Fibroblast of skin of left biceps (primary cell): ENCODE measurements at places on chromosomes 5 and 9.

- DNase-seq: no peak
These were observed 406.0 kb upstream of the PIK3R1 start for GRCh38 chr5:67809589-67809988.

DNA sequence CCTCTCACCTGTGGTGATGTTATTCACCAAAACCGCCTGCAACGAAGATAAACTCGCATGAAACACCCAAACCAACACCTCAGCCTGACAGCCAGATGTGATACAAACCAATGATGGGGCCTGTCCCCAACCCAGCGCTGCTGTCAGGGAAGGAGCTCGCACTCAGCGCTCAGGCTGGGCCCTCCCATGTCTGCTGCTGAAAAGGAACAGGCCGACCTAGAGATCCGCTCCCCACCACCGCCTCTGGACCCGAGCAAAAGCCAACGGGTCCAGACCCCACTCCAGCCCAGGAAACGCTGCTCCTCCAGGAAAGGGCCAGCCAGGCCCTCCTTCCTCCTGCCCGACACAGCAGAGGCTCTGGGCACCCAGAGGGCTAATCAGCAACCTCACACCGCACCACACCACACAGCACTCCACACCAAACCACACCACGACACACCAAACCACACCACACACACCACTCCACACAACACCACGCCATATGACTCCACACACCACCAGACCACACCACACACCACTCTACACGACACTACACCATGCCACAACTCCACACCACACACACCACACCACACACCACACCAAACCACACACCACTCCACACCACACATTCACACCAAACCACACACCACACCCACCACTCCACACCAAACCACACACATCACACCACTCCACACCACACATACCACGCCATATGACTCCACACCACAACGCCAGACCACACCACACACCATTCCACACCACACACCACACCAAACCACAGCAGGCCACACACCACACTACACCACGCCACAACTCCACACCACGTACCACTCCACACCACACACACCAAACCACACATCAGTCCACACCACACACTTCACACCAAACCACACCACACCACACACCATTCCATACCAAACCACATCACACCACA lies 46.5 kb downstream of the GOLM1 start:
- no peak for DNase-seq

DNA sequence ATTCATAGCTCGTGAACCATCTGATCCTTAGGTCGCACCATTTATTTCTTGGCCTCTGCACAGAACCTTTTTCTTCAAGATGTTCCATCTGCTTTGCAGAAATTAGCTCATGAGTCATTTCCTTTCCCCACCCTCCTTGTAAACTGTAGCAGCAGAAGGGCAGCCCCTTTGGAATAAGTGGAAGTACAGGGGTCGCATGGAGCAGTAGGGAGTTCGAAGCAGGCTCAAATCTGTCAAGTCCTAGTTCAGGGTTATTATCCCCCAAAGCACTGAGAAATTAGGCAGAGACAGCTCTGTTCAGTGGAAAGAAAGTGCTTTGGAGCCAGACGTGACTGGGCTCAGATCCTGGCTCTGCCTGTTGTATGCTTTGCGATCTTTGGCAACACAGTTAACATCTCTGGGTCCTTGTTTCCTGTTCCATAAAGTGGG lies 84.2 kb downstream of the SGCD start:
- DNase-seq: peak; percentile 58

GRCh38 chr5:32500181-32500580 lies 55.6 kb upstream of the ZFR start:
- no peak for DNase-seq

GRCh38 chr5:107012371-107012770 lies 658.4 kb downstream of the EFNA5 start:
- no peak for DNase-seq

- DNase-seq: no peak
These were observed 201.6 kb upstream of the PAPPA start for GRCh38 chr9:115951977-115952376.

- DNase-seq: no peak
These were observed 247.5 kb upstream of the DAPK1 start for GRCh38 chr9:87250205-87250604.

- no peak for DNase-seq
These were observed 73.1 kb upstream of the GAS1 start for GRCh38 chr9:87020169-87020950.

DNA sequence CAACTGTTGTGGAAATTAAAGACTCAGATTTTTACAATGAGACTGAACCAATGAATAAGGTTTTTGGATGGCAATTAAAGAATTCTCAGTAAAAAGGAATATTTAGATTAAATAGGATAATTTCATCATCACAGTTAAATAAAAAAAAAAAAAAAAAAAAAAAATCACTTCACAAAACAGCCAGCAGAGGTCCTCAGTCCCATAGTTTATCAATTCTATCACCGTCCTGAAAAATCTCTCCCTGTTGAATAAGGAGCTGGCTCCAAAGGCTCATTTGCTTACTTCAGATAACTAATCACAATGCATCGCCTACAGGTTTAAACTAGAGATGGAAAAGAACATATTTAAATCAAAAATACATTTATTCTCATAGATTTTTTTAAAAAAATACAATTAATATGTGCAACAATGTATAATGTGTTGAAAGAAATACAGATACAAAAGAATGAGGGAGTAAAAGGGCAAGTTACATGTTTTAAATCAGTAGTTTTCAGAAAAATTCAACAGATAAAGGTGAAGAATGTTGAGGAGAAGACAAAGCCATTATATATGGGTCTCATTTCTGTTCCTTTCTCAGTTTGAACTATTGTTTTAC lies 175.8 kb upstream of the CHD1 start:
- DNase-seq: peak; percentile 6

GRCh38 chr5:3394891-3395599 lies 200.6 kb upstream of the IRX1 start:
- no peak for DNase-seq

- DNase-seq: no peak
These were observed 68.3 kb downstream of the SHB start for GRCh38 chr9:38000735-38001134.

GRCh38 chr9:133905493-133905892 lies 86.6 kb downstream of the VAV2 start:
- no peak for DNase-seq

- DNase-seq: no peak
These were observed 169.3 kb downstream of the MACROH2A1 start for GRCh38 chr5:135229679-135230132.

DNA sequence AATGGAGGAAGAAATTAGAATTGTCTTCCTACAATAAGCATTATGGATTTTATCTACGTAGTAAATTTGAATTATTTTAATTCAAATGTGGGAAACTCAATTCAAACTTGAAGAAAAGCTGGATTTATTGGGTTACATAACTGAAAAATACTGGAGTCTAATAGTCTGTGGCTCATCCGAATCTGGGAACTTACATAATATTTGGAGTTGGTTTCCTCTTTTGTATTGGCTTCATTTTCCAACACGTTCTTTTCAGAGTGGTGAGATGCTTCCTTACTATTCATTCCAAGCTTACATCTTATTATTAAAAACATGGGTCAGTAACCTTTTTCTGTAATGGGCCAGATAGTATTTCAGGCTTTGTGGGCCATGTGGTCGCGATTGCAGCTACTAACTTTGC lies 164.8 kb downstream of the ARHGAP26 start:
- DNase-seq: no peak

- DNase-seq: no peak
These were observed 461.1 kb downstream of the ICE1 start for GRCh38 chr5:5883562-5883961.

DNA sequence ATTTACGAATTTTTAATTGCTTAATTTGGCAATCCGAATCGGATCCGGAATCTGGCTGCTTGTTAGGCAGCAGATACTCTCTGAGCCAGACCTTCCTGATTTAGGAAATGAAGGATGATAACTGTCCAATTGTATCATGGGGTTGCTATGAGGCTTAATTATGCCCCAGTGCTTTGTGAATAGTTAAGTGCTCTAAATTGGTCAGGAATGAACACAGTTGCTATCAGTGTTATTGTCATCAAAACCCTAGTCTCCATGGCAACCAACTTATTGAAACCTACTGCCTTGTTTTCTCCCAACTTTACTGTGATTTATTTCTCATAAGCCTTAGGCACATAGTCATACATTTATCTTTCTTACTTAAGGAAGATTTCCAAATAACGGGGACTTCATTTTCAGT lies 47.9 kb downstream of the MAMDC2 start:
- DNase-seq: no peak

GRCh38 chr9:79015951-79016350 lies 555.8 kb upstream of the TLE4 start:
- no peak for DNase-seq

DNA sequence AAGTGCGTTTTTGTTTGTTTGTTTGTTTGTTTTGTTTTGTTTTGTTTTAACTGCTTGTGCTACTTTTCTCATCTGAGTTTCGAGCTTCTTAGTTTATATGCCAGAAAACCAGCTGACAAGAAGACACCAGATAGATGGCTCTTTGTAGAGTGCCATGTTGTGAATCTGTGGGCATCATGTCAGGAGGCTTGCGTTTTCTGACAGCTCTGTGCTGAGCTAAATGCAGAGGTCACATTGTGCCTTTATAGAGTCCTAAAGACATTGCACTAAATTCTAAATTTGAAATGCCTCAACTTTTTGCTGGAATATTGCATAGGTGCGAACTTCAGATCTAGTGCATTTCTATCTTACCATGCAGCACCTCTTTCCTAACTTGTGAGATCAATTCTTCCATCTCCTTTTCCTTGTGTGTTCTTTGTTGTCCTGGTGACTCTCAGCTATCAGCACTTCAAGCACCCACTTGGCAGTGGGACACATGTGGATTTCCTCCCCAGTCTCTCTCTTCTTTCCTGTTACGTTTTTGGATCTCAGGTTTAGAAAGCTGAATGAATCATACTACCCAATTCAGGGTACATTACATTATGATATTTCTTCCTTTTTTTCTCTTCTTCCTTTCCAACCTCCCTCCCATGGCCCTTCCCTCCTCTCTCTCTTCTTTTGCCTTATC lies 379.0 kb upstream of the RPS23 start:
- no peak for DNase-seq

DNA sequence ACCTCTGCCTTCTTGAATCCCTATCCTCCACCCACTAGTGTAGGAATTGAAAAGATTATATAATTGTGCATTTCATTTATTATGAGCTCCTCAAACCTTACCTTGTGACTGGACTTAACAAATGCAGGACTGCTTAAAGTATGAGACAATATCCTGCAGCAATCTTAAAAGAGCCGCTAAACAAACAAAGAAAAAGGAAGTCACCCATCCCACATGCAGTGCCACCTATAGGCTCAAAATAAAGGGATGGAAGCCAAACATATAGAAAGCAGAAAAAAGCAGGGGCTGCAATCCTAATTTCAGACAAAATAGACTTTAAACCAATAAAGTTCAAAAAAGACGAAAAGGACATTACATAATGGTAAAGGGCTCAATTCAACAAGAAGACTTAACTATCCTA lies 8.7 kb downstream of the PCAT7 start:
- DNase-seq: no peak

- DNase-seq: no peak
These were observed 173.0 kb downstream of the WDR70 start for GRCh38 chr5:37552161-37552560.

- no peak for DNase-seq
These were observed 34.5 kb upstream of the COL5A1 start for GRCh38 chr9:134606951-134607731.

DNA sequence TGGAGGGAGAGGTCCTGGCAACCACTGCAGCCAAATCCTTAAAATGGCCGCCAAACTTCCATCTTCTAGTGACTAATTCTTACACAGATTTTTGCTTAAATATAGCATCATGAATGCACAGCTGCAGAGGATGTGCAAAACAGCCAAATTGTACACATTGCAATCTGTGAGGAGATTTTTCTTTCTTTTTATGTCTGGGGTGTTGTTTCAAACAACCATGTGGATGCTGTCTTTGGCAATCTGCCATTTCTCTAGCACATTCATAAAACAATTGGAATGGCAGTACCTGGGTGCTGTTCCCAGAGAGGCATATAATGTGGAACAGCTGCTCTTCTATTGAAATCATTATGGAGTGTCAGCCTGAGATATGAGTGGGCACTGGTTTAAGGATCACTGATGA lies 1082.9 kb upstream of the SEMA6A start:
- no peak for DNase-seq

- no peak for DNase-seq
These were observed 1203.4 kb upstream of the DMAC1 start for GRCh38 chr9:9002826-9003583.

GRCh38 chr5:111730659-111731382 lies 26.2 kb downstream of the NREP start:
- no peak for DNase-seq

DNA sequence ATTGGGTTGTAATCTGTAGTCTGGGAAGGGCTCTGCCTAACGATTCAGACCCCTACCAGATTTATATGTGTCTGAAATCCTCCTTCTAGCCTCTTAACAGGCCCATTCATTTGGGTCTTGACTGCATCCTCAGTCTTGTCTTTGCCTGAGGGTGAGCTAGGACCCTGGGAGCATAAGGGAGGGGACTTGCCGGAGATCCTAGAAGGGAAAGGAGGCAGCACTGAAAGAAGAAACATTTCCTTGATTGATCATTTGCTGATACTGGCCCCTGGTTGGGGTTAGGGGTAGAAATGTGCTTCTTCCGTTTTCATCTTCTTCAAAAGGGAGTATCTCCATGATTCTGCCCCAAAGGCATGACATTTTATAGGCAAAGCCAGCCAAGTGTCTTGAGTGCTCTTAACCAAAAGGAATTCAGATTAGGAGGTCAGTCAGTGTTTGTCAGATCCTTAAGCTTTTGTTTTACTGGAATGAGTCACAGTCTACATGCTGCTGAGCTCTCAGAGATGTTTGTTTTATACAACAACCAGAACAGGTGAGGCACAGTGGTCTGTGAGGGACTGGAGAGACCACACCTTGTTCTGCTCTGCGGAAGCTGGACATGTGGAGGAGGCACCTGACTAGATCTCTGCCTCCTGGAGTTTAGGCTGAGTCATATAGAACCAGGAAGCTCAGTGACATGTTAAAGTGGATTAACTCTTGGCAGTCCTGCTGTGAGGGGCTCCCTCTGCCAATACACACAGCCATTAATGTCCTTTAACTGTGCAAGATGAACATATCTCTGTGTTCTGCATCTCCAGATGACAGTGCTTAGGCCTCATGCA lies 37.7 kb downstream of the PCDHAC2 start:
- no peak for DNase-seq

DNA sequence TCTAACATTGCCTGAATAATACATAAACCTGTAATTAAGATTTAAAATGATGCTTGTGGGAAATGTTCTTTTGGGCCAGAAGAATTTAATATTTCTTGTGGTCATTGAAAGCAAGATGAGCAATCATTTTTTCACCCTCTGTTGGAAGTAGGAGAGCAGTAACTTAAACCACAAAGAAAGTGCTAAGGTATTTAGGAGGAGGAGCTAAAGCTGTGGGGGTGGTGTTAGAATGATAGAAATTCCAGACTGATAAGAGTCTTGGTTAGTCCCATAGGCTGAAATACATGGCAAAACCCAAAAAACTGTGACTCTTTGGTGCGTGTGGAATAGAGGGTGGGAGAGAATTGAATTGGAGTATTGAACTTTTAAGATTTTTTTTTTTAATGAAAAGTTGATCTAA lies 247.0 kb downstream of the YTHDC2 start:
- no peak for DNase-seq

GRCh38 chr5:169408171-169408570 lies 107.2 kb upstream of the SLIT3 start:
- no peak for DNase-seq
